ENCODE measurements at places on chromosomes 7 and 10. TPM values are rescaled to one million over a fixed set of nuclear protein-coding genes. Genes with fewer than 3 reads are reported as not detected.
A peak's percentile ranks its signal among the peaks of the same experiment; 100 is the strongest.

DNA sequence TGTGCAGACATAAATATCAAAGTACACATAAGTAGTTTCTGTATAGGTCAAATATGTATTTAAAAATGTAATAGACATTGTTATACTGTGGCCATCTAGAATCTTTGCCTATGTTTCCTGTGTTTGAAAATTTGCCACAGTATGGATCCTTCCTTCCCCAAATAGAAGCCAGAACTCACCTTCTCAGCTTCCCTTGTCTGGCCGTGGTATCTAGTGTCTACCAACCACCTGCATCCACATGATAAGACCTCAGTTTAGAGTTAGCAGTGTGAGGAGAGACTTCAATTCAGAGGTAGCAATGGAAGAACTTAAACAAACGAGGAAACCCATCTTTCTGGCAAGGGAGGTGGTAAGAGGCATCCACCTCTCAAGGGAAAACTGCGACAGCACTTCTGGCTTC lies 4.9 kb downstream of the TRDMT1 start:
- no peak for DNase-seq

GRCh38 chr7:44072364-44073231 lies 7.2 kb upstream of the PGAM2 start:
- peak; percentile 81 for DNase-seq

GRCh38 chr7:157384301-157384700 lies 47.5 kb downstream of the DNAJB6 start:
- DNase-seq, result no peak

- no peak for DNase-seq
Observed at GRCh38 chr10:49526619-49527018, 12.3 kb downstream of the ERCC6 start.

- no peak for DNase-seq
Observed at GRCh38 chr10:77359287-77359691, 278.3 kb downstream of the KCNMA1 start.

- no peak for DNase-seq
Observed at GRCh38 chr10:98318861-98319260, 50.9 kb upstream of the LOXL4 start.

DNA sequence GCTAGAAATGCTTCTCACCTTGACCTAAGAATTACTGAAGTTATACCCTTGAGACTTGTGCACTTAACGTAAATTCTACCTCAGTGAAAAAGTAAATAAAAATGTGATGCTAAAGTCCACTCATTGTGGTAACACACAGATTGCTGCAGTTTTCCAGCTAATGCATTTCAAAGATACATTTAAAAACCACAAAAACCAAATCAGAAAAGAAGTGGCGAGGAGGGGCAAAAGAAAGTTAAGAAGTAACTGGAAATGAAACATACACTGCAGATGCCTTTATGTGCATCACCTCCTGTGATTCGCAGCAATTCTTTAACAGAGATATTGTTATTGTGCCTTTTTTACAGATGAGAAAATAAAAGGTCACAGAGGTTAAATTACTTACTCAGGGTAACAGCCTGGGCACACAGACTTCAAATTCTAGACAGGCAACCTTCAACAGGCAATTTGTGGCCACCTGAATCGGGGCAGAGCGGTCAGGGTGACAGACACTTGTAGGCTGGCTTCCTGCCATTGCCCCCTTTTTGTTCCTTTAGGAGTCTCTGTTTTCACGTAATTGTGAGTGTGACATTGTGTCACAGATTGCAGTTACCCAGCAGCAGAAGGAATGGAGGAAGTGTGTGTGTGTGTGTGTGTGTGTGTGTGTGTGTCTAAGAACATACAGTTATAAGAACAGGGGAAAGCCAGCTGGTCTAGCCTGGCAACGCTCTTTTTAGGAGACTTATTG lies 1.9 kb downstream of the WIPF3 start:
- DNase-seq, result no peak

- DNase-seq, result no peak
Observed at GRCh38 chr7:33336820-33337219, 207.5 kb downstream of the BBS9 start.

GRCh38 chr7:36711256-36711655 lies 13.0 kb downstream of the AOAH start:
- no peak for DNase-seq

GRCh38 chr7:115533785-115534184 lies 496.8 kb downstream of the TFEC start:
- DNase-seq, result no peak

DNA sequence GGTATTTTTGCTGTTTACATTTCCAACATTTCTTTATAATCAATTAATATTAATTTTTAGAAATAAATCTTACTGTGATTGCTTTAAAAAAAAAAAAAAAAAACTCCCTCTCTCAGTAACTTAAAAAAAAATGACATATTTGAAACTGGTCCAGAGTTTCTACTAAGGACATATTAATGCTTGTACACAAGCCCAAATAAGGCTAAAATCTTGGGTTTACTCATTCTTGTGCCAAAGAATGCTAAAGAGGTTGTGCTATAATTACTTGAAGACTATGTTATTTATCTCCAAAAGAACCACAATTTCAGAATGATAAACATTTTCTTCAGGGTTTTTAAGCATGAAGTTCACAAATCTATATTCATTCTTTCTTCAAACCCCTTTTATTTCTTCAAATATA lies 39.4 kb upstream of the PHF14 start:
- no peak for DNase-seq

DNA sequence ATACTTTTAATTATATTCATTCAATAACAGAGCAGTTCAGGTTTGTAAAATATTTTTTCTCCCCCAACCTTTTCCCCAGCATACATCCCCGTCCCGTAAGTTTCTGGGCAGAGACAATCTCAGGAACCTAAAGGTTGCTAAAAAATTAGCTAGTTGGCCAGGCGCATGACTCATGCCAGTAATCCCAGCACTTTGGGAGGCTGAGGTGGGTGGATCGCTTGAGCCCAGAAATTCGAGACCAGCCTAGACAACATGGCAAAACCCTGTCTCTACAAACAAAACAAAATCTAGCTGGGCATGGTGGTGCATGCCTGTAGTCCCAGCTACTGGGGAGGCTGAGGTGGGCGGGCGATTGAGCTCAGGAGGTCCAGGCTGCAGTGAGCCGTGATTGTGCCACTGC lies 40.2 kb downstream of the TCF7L2 start:
- DNase-seq, result no peak

DNA sequence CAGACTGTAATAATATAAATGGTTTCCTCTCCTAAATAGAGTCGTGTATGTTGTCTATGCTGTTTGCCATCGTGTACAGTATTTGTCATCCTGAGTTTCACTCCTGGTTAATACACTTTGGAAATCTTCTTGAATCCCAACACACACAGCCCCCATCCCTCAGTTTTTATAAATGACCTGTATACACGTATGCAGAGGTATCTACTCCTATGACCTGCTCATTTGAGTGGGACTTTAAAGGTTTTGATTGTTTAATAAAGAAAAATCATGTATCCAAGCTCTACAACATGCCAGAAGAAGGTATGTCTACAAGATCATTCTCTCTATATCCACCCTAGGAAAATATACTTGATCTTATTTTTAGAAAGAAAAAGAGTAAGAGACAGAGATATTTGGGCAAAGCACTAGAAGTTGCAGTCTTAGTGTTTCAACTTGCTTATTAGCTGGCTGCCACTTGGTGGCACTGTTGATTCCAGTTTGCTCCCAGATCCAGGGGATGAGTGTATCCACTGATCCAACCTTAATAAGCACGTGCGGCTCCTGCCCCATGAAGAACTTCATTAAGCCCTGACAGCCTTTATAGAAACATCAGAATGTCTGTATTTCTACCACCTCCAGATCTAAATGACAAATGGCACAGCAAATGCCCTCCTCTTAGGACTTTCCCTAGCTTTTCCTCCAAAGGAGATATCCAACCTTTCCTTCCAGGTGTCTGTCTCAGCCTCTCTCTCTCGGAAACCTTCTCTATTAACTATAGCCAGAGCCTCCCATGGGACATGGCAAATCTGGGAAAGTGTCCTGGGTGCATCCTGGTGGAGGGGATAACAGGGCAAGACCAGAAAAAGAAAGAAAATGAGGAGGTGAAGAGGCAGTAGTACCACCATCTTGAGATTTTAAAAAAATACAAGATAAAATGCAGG lies 181.6 kb upstream of the NEBL start:
- peak; percentile 67 for DNase-seq

DNA sequence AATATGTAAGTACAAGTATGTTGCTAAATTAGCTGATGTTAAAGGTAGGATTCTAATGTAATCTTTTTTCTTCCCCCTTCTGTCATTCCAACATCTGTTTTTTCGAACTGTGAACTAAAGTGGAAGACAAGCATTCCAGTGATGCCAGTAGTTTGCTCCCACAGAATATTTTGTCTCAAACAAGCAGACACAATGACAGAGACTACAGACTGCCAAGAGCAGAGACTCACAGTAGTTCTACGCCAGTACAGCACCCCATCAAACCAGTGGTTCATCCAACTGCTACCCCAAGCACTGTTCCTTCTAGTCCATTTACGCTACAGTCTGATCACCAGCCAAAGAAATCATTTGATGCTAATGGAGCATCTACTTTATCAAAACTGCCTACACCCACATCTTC lies 62.7 kb downstream of the WAC start:
- DNase-seq, result no peak

GRCh38 chr7:100719523-100720278 lies 567 bp upstream of the EPO start:
- DNase-seq, result no peak

DNA sequence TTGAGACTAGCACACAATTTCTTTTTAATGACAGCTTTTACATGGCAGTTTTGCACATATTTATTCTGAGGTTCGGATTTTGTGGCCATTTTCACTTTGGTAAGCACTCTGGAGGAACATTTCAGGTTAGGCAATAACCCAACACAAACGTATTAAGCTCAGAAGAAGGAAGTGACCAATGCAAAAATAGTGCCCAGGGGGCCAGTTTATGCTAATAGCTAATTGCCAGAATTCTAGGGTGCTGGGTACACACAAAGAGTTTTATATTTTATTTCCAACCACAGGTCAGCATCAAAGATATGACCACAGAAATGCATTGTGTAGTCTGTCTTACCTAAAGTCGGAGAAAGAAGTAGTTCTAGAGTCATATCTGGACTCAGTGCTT lies 8.4 kb upstream of the AGR2 start:
- DNase-seq, result no peak

- DNase-seq, result no peak
Observed at GRCh38 chr10:95440038-95440725, 121.0 kb downstream of the SORBS1 start.

- DNase-seq, result no peak
Observed at GRCh38 chr10:103232131-103232673, 13.5 kb upstream of the RPEL1 start.

- no peak for DNase-seq
Observed at GRCh38 chr10:6456067-6456466, 124.0 kb downstream of the PRKCQ start.

ZNF425 gene
- 0.27 TPM for polyA plus RNA-seq

UCN3 gene
- not detected for polyA plus RNA-seq

HKDC1 gene
- 0.14 TPM for polyA plus RNA-seq

AEBP1 gene
- polyA plus RNA-seq, result 20.2 TPM

C10orf120 gene
- not detected for polyA plus RNA-seq

SSC4D gene
- polyA plus RNA-seq, result 1.1 TPM

HOXA11 gene
- not detected for polyA plus RNA-seq

EVX1 gene
- not detected for polyA plus RNA-seq

FAM237B gene
- polyA plus RNA-seq, result not detected

NEUROD6 gene
- polyA plus RNA-seq, result not detected

FERD3L gene
- polyA plus RNA-seq, result not detected

PBLD gene
- 1.7 TPM for polyA plus RNA-seq

CCDC136 gene
- polyA plus RNA-seq, result 9.0 TPM
